Psoas muscle (tissue), 8 donors: ENCODE measurements at places on chromosomes 6 and 20.

GRCh38 chr6:82866446-82866845, 199.2 kb downstream of the UBE3D start:
- DNase-seq: no peak

GRCh38 chr6:127949251-127949650, 48.4 kb upstream of the THEMIS start:
- no peak for DNase-seq

- no peak for DNase-seq
These were observed 57.3 kb downstream of the SMOC2 start for GRCh38 chr6:168498161-168498843.

GRCh38 chr6:25084508-25084833, 148.7 kb upstream of the RIPOR2 start:
- no peak for DNase-seq

- DNase-seq: no peak
These were observed 90.5 kb downstream of the GPX5 start for GRCh38 chr6:28615955-28616747.

GRCh38 chr20:58665606-58666005, 14.5 kb downstream of the STX16 start:
- peak; percentile 82 for DNase-seq

DNA sequence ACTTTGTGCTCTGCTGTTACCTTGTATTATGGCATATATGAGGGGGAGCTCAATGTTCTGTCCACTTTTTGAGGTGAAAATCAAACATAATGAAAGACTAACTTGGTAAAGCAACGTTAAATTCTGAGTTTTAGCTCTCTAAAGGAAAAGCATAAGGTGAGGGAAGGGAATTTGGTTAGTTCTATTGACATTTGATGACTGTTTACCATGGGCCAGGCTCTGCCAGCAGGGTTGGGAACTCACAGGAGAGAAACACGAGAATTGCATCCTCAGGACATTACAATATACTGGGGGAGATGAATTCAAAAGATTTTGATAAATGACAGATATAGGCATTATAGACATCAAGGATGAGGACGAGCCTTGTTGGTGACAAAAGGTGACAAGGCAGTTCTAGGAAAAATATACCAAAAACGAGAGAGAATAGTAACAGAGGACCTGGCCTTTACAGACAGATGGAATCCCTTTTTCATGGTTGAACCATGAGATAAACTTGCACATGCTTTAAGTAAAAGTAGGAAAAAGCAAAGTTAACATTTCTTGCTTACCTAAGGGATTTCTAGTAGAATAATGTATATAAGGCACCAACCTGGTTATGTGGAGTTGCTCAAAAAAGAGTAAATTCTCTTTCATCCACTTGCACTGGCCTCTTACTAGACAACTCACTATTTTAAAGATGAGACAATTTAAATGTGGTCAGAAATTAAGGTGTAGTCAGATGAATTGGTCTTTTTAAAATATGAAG, 191.4 kb downstream of the NKAIN2 start:
- no peak for DNase-seq

- DNase-seq: no peak
These were observed 74.4 kb downstream of the SH3BGRL2 start for GRCh38 chr6:79705456-79705995.

DNA sequence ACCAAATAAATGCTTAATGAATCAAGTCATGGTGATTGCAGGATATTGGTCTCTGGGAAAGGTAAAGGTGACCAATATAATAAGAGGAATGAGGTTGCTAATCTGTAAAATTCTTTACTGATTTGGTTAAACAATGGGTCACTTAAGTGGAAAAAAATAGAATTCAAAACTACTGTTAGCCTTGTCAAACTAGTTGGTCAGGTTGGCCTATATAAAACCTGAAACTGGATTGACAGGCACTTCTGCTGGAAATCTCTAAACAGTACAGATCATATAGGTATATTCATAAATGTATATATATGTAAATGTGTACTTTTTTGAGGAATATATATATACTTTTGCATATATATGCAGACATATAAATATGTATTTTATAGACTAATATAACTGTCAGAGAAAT, 19.7 kb downstream of the PLCB4 start:
- DNase-seq: no peak

DNA sequence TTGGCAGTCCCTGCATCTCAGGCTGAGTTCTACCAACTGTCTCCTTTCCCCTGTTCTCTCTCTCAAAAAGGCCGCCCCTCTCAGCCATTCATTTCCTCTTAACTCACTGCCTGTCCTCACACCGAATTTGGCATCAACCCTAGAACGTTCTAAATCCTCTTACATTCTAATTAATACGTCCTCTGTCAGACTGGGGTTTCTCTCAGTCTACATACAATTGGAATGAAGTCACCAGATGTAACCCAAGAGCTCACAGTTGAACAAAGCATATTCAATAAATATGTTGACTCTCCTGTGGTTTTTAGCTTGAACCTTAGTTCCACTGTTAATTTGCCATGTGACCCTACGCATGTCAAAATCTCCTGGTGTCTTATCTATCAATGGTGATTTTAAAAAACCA, 269.6 kb downstream of the CLIC5 start:
- DNase-seq: no peak

- DNase-seq: no peak
These were observed 879 bp downstream of the MEP1A start for GRCh38 chr6:46794068-46794467.

GRCh38 chr6:21752054-21752811, 158.7 kb downstream of the SOX4 start:
- no peak for DNase-seq

- DNase-seq: no peak
These were observed 48.2 kb downstream of the GMDS start for GRCh38 chr6:2197177-2197671.

DNA sequence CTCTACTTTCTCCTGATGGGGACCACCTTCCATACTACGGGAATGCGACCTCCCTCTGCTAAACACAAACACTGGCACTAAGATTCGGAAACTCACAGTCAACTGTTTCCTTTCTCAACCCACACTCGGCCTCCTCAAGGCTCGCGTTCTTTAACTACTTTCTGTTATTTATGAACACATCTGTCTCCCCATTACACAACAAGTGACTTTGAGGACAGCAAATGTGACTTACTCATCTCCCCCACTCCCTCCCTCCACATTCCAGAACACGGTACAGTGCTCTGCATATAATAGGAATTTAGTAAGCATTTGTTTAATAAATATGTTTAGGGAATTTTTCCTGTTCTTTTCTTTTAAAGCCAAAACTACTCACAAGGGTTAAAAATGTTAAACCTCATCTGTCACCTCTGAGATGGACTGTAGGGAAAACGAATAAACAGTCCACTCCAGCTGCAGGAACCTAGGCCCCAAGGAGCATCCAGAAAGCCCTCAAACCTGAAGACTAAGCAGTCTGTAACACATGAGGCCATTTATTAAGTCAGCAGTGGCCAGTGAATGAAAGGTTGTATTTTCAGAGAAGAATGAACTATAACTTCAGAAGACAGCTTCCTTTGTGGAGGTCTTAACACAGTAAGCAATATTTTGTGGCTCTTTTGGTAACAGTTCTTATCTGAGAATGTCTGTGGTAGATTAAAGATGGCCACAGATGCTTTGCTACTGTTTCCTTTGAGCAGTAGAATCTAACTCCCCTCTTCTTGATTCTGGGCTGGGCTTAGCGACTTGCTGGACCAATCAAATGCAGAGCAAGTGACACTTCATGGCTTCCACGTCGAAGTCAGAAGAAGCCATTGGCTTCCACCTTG, 209.6 kb upstream of the DTNBP1 start:
- no peak for DNase-seq

- DNase-seq: no peak
These were observed 26.5 kb downstream of the SMLR1 start for GRCh38 chr6:130853555-130854183.

DNA sequence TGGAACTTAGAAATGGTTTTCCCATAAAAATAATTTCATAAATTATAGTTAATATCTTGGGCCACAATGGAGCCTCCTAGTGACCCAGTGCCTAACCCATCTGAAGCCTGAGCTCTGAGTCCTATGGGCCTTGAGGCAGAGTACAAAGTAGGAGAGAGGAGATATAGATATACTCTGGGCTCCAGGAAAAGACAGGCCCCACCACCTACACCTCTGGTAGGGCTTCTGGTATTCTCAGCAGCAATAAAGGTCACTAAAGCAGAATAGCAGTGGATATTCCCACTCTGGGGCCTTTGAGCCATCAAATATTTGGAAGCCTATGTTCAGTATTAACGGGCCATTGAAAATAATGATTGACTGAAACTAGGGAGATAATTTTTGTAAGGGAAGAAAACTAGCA, 24.1 kb downstream of the CYP39A1 start:
- no peak for DNase-seq

DNA sequence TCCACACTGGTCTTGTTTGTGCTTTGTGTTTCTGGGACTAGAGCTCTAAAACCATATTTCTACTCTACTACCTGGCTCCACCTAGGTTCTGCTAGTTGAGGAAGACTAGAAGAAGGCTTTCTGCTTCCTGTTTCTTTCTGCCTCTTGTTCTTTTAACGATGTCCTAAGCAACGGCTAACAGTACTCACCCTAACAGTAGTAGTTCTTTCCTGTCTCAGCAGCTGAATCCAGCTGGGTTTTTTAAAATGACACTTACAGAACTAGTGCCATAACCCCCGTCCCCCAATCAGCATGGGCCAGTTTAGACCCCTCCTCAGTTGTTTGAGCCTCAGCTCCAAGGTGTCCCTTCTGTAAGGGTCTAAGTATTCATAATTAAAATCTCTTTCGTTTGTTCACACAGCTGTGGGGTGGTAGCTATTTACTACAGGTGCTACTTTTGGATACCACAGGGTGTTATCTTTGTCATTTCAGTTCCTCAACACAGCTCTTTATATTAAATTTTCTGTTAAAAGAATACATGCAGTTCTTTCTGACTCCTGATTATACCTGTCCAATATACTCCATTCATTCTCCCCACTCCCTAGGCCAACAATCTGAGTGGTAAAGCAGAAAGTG, 790.2 kb downstream of the DHX35 start:
- no peak for DNase-seq

DNA sequence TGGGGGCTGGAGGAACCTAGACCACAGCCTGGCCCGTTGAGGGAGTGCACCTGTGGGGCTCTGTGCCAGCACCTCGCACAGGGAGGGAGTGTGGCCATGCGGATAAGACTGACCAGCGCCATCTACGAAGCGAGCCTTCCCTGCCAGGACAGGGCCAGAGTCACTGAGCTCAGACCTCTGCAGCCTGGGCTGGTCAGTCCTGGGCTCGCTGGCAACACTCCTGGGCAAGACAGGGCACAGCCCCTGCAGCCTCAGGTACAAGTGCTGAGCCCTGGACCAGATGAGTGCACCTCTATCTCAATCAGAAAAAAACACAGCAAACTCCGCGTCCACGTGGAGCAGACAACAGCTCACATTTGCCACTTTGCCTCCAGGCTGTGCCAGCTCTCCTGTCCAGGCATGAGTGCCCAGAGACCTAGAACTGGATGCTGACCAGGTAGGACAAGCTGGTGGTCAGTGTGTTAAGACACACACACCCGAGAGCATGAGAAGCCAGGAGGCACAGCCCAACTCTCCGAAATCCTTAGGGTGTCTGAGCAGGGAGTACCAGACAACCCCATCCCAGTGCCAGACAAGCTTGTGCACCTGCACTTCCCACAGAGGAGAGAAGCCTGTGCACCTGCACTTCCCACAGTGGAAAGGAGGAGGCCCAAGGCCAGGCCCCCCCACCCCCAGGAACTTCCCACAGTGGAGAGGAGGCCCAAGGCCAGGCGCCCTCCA, 4.9 kb downstream of the ARFRP1 start:
- no peak for DNase-seq

DNA sequence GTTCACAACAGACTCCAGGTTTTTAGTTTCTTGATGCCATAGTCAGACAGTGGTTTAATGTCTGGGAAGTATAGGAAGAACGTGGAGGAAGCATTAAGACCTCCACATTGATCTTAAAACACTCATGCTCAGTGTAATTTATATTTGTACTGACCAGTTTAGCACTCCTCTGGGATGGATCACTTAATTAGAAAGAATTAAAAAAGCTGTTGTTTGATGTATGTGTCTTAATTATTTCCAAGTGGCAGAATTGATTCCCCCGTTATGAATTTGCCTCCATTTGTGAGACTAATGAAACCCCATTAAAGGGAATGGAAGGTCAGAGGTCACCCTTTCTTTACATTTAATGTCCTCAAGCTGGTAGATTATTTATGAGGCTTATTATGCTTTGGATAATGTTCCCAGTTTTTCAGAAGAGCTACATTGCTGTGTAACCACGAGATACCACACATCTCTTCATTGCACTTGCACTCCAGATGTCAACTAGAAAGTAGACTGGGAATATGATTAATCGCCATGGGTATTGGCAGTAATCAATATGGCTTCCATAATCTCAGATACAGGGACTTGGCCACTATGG, 270.0 kb upstream of the JAG1 start:
- DNase-seq: no peak

- no peak for DNase-seq
These were observed 109.4 kb upstream of the ARMC2 start for GRCh38 chr6:108738684-108739416.

- no peak for DNase-seq
These were observed 64.2 kb downstream of the DLL1 start for GRCh38 chr6:170226647-170227046.

- no peak for DNase-seq
These were observed 30.4 kb upstream of the SPDEF start for GRCh38 chr6:34586327-34587040.

DNA sequence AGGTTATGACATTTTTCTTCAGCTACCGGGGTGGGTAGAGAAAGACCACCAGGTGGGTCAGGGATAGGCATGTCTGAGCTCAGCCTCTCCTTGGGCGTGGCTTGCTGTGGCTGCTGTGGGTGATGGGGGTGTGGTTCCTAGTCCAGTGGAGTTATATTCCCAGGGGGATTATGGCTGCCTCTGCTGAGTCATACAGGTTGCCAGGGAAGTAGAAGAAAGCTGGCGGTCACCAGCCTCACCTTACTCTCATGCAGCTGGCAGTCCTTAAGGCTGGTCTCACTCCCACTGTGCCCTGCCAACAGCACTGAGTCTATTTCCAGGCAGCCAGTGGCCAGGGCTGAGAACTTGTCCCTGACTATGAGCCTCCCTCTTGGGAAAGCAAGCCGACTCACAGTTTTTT, 130.0 kb downstream of the SCP2D1 start:
- DNase-seq: peak; percentile 23

- DNase-seq: no peak
These were observed 74.7 kb downstream of the EYA4 start for GRCh38 chr6:133315811-133316210.

GRCh38 chr6:139588734-139589593, 214.5 kb upstream of the CITED2 start:
- DNase-seq: no peak

DNA sequence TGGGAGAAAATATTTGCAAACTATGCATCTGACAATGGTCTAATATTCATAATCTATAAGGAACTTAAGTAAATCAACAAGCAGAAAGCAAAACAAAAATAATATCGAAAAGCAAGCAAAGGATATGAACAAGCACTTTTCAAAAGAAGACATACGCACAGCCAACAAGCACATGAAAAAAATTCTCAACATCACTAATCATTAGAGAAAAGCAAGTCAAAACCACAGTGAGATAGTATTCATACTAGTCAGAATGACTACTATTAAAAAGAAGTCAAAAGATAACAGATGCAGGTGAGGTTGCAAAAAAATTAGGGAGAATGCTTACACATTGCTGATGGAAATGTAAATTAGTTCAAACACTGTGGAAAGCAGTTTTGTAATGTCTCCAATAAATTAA, 410.2 kb downstream of the MMUT start:
- DNase-seq: no peak
